ENCODE measurements at places on chromosomes 5 and 9.

- no peak for DNase-seq
Observed at GRCh38 chr9:125821078-125821477, 73.9 kb downstream of the PBX3 start.

DNA sequence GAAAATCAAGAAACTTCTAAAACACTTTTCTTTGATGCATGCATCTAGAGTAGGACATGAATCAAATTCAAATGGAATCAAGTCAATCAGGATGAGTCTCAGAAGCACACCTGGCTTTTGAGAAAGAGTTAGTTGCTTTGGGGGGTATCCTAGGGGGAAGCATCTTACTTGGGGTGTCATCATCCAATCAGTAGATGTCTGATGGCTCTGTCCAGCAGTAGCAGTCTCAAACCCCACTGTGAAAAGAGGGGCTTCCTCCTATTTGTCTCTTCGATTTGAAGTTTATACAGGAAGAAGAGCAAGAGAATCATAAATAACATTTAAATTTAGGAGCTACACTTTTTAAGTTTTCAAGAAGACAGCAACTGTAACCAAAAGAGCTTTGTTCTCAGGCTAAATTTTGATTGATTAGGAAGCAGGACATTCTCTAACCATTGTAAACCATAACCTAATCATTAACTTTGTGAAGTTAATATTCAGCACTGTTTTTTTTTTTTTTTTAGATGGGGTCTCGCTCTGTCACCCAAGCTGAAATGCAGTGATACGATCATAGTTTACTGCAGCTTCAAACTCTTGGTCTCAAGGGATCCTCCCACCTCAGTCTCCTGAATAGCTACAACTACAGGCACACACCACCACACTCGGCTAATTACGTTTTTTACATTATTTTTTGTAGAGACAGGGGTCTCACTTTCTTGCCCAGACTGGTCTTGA, 614.7 kb downstream of the CSNK1G3 start:
- no peak for DNase-seq

DNA sequence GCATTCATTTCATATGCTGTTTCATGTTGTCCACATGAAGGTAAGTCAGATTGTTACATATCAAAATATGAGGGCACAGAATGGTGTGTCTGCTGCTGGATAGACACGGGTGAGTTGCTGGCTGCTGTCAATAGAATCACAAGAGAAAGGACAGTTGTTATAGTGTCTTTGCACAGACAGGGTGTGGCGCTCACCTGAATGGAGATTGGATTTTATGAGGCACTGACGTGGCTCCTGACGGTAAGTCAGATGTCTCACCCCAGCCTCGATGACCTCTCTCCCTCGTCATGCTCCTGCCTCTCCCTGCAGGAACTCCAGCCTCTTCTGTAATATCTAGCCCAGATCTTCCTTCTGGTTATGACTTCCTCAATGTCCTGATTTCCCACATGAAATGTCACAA, 75.4 kb upstream of the SELENOP start:
- DNase-seq, result no peak

DNA sequence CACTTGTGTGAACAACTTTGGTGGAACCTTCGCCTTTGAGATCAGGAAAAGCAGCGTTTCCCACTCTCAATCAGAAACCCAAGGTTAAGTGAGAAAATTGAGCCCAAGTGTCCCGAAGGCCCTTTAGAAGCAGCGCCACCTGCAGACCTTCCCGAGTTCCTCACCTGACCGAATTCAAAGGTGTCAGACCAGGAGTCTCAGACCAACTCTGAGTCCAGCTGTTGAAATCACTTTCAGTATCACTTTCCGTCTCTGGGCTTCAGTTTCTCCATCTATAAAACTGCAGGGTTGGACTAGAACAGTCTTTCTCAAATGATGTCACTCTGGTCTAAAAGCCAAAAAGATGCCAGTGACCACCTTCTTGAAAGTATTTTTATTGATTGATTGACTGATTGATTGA, 31.7 kb upstream of the GRHPR start:
- DNase-seq, result no peak

- DNase-seq, result no peak
Observed at GRCh38 chr5:57675236-57675635, 192.6 kb upstream of the ACTBL2 start.

- no peak for DNase-seq
Observed at GRCh38 chr5:78540335-78541085, 108.1 kb downstream of the LHFPL2 start.

DNA sequence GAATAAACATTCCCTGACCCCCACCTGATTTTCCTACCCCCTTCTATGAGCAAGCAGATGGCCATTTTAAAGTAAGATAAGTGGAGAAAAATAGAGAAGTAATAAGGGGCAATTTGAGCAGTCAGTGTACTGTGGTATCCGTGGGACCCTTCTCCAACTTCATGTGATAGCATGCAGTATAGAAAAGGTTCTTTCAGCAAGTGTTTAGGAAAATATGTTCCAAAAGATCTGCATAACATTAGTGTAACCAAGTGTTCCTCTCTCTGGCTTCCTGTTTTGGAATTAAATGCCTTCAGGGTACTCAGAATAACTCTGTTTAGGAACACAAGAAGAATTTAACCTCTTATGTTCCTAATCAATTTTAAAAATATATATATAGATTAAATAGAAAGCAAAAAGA, 134.9 kb downstream of the ATG10 start:
- no peak for DNase-seq

DNA sequence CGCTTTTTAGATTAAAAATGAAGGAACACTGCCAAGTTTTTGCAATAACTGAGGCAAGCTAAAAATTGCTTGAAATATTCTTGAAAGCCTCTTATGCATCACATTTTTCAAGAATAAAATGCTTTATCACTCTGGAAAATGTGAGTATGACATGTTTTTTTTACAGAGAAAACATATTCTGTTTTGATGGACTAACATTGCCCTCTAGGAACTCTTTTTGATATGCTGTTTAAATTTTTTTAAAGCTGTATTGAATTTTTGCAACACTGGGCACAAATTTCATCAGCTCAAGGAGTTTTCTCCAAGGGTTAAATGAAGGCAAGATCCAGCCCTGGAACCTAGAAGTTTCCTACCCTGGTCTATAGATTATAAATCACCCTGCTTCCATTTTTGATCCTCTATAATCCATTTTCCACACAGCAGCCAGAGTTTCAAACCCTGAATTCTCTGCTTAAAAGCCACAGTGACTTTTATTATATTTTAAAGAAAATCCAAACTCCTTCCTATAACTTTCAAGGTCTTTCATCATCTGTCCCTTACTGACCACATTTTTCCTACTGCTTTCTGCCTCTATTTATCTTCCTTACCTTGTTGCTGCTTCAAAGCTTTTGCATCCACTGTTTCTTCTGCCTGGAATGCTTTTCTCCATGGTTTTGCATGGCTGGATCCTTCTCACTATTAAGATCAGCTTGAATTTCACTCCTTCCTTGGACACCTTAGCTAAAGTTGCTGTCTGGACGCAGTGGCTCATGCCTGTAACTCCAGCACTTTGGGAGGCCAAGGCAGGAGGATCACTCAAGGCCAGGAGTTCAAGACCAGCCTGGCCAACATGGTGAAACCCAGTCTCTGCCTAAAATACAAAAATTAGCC, 60.9 kb downstream of the IL31RA start:
- DNase-seq, result no peak

GRCh38 chr9:127754099-127755060, 19.3 kb upstream of the TOR2A start:
- DNase-seq, result no peak

DNA sequence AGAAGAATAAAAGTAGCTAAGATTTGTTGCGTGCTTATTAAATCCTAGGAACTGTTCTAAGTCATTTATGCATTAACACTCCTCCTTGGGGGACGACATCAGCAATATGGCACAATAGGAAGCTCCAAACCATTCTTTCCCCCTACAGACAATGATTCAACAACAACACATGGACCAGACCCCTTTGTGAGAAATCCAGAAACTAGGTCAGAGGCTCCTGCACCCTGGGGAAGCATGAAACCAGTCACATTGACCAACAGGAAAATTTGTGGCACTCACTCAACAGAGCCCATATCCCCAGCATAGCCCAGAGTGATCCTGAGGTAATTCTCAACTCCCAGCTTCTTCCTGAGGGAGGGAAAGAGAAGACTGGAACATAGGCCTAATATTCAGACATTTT, 294.4 kb downstream of the HINT1 start:
- no peak for DNase-seq

- no peak for DNase-seq
Observed at GRCh38 chr9:32940740-32941139, 60.7 kb downstream of the APTX start.

DNA sequence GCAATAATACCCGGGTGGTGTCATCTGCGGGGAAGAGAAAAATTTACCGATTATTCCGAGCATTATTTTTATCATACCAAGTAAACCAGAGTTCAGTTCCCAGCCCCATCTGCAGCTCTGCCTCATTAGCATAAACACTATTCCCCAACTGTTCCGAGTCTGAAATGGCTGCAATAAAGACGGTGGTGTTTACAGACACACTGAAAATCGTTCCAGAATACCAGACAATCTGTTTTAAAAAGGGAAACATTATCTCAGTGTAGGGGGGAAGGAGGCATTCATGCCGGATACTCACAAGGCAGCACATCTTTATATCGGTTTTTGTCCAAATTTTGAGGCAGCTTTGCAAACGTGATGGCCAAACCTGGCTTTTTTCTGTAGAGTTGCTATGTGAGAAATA, 70.3 kb upstream of the EPB41L4B start:
- no peak for DNase-seq

DNA sequence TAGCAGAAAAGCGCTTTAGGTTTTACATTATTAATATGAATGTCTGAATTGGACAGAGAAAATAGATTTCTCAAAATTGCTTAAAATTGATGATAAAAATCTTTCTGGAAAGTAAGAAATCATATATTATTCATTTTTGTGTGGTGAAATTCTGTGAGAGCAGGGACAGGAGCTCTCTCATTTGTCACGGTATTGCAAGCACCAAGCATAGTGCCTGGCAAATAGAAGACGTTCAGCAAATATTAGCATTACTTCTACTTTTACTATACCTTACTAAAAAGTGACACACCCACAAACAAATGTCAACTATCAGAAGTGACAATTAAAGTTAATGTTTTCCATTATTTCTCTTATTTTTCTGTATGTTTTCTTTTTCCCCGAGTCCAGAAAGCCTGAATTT, 69.1 kb downstream of the XRCC4 start:
- DNase-seq, result no peak

- DNase-seq, result no peak
Observed at GRCh38 chr5:90654215-90654614, 95.6 kb downstream of the ADGRV1 start.

- DNase-seq, result no peak
Observed at GRCh38 chr5:9430306-9430705, 115.6 kb downstream of the SEMA5A start.

- no peak for DNase-seq
Observed at GRCh38 chr5:63245271-63245670, 666.7 kb downstream of the LRRC70 start.

DNA sequence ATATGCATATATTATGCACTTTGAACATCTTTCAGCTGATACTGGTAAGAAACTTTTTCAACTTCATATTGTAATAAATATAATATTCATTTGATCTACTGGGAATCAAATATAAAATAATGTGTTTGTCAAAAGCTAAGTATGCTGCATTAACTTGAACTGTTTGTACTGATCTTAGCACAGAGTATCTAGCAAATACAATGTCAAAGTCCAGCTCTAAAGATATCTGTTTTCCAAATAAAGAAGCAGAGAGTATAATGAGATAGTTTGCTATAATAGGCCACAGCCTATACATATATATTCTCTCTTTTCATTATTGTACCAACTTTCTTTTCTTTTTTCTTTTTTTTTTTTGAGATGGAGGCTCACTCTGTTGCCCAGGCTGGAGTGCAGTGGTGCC, 417.0 kb downstream of the TMEM161B start:
- no peak for DNase-seq

GRCh38 chr9:105275111-105275510, 30.7 kb downstream of the SLC44A1 start:
- DNase-seq, result no peak

- DNase-seq, result no peak
Observed at GRCh38 chr9:102209176-102209575, 470.7 kb upstream of the GRIN3A start.

DNA sequence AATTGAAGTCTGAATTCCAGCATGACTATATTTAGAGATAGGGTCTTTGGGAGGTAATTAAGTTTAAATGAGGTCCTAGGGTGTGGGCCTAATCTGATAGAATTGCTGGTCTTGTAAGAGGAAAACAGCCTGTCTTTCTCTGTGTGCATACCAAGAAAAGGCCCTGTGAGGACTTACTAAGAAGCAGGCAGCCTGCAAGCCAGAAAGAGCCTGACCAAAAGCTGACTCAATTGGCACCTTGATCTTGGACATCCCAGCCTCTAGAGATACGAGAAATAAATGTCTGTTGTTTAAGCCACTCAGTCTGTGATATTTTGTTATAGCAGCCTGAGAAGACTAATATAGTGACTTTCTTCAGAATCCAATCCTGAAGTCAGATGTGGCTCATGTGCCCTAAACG, 14.6 kb downstream of the ARL14EPL start:
- DNase-seq, result no peak

DNA sequence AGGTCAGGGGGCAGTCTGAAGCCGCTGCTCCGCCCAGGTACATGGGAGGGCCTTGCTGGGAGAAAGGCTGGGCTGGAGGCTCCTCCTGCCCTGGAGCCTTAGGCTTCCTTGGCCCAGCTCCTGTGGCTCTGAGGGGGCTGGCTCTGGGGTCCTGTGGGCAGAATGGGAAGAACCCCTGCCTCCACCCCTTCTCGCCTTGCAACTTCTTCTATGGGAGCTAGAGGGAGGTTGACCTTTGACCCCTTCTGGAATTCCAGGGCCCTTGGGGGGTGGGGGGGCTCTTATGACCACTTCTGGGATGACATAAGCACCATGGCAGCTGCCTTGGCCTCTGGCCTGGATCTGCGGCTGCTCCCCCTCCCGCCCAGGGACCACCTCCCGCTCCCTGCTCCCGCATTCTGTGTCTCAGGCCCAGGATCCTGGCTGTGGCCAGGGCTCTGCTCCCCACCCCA, 32.2 kb downstream of the IER5L start:
- no peak for DNase-seq

DNA sequence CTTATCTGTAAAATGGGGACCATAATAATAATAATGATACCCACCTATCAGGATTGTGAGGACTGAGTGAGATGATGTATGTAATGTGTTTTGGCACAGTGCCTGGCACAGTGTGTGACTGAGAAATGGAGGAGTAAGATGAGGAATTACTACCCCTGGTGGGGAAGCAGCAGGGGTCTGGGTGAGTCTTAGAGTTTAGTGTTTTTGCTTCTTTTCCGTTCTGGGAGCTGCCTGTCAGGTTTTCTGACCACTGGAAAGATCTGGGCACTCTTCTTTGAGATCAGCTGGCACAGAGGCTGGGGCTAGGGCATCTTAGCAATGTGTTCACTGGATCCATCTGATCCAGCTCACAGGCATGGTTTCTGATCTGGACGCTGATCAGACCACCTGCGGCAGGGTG, 8.5 kb downstream of the LCP2 start:
- no peak for DNase-seq

DNA sequence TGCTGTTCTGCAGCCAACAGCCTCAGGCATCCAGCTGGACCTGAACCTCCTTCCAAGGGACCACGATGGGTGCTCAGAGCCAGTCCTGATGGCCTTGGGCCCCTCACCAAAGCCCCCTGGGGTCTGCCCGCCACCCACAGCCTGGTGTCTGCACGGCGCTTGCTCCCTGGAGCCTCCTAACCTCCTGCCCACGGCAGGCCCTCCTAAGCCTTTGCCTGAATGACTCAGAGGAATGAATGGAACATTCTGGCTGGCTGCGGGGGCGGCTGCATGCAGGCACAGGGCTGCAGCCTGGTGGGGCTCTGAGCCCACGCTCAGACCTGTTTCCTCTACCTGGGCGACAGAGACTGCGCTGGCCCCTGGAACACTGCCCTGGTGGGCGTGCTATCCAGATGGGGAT, 6.9 kb downstream of the SOHLH1 start:
- no peak for DNase-seq

- DNase-seq, result no peak
Observed at GRCh38 chr9:13598738-13599137, 319.2 kb upstream of the MPDZ start.

Measured in stimulated activated CD8-positive, alpha-beta memory T cell treated with anti-CD3 and anti-CD28 coated beads, Interleukin-2, amount 100 ng/mL, for 48 hours (primary cell).